ENCODE measurements at places on chromosomes 11 and 22.

DNA sequence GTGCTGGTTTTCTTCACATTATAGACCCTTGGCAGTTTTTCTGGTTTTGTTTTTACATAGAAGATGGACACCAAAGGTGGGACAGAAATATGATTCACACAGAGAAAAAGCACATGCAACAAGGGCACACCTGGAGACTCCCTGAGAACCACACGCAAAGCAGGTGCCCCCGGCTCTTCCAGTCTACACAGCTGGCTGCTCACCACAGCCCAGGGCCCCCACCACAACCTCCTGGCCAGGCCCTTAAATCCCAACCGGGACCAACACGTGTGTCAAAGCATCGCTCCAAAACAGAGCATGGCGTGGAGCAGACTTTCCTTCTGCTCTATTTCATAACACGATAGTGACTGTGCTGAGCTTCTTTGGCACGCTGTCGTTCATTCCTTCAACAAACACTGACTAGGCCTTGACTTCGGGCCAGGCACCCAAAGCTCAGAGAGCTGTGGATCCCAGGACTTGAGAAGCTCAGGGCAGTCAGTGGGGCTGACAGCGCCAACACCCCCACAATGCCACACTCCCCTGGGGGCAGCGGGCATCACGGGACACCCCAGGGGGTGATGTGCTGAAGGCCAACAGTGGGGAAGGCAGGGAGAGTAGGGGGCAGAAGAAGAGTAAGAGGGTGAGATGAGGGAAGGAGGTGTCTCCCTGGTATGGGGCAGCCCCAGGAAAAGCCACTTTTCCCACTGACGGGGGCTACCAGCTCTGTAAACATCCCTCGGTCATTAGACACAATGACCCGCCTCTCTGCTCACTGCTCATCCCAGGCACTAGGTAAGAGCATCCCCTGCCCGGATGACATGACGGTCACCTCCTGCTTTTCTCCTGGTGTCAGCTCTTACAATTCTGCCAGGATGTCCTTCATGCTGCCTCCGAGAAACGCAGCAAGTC lies 26.0 kb downstream of the CELSR1 start:
- DNase-seq: no peak

GRCh38 chr22:21947040-21948014 lies 5.3 kb downstream of the PPM1F start:
- no peak for DNase-seq

DNA sequence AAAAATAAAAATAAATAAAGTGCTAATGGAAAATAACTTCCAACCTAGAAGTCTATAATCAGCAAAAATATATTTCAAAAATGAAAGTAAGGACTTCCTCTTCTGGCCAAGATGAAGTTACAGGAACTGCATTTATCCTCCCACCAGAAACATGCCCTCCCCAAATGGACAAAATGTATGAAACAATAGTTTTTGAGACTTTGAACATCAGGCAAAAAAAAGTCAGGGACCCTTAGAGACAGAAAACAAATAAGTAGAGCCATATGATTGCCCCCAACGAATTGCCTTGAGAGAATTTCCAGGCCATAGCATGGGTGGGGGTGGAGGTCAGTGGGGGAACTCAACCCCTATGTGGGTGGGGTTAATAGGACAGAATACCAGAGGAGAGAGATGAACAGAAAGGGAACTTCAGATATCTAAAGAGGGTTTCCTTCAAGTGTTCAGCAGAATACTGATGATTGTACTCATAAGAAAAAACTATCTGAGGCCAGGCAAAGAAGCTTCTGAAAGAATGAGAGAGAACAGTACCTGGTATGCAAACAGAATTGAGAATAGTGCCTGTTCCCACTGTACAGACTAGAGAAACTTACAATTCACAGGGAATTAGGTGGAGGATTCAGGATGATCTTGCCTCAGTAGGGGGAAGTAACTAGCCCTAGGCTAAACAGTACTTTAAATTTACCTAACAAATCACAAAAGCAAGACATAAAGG lies 26.6 kb upstream of the IL10RA start:
- DNase-seq: no peak

- no peak for DNase-seq
These were observed 73.1 kb upstream of the BARX2 start for GRCh38 chr11:129302386-129303101.

DNA sequence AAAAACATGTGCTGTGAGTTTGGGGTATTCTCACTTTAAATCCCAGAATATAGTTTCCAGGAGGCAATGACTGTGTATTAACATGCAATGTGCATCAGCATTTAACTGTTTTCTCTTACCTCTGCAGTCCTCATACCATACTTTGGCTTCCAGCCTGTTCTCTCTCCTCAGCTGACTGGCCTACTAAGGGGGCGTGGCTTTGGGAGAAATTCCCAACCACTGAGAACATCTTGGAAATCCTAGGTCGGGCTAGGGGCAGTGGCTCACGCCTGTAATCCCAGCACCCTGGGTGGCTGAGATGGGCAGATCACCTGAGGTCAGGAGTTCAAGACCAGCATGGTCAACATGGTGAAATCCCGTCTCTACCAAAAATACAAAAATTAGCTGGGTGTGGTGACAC lies 13.5 kb upstream of the ZC3H12C start:
- no peak for DNase-seq

DNA sequence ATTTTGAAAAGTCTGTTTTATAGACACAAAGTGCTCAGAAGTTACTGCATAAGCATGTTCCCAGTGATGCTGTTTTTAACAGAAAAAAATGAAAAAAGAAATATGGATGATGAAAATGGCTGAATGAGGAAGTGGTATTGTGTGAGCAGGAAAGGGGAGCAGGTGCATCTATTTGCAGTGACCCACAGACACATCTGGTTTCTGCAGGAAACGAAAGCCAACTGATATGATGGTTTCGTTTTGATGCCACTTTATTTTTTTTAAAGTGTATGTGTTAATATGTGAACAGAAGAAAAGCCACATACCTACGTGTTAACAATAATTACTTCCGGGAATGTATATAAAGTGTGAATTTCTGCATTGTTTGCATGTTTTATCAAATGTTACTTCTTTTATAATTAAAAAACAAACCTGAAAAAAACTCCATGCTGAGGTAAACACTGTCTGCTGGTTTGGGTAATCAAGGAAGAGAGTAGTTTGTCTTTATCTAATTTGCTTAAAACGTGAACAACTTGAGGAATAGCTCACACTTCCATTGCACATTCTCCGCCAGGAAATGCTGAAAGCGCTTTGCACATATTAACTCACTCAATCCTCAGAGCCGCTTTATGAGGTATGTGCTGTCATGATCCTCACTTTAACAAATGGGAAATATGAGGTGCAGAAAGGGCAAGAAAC lies 1335.9 kb downstream of the TBC1D22A start:
- no peak for DNase-seq

- no peak for DNase-seq
These were observed 26.3 kb downstream of the MEI1 start for GRCh38 chr22:41725510-41726110.
